NCI-H1048 (cell line): ENCODE measurements at places on chromosomes 16 and 17.

DNA sequence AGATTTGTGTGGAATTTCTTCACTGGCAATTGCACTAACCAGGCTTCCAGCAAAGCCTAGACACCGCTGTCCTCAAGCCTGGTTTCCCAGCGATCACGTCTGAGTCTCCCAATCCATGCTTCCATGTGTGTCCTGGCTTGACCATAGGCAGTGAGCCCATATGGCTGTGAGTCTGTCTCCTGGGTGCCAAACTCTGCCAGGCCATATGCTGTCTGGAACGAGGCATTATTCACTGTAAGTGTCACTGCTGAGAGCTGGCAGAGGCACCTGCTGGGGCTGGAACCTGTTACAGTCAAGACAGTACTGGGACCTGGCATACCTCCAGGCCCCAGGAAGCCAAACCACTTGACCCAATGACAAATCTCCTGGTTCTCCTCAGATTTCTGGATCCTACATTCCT lies 60.4 kb downstream of the HS3ST2 start:
- DNase-seq: no peak

DNA sequence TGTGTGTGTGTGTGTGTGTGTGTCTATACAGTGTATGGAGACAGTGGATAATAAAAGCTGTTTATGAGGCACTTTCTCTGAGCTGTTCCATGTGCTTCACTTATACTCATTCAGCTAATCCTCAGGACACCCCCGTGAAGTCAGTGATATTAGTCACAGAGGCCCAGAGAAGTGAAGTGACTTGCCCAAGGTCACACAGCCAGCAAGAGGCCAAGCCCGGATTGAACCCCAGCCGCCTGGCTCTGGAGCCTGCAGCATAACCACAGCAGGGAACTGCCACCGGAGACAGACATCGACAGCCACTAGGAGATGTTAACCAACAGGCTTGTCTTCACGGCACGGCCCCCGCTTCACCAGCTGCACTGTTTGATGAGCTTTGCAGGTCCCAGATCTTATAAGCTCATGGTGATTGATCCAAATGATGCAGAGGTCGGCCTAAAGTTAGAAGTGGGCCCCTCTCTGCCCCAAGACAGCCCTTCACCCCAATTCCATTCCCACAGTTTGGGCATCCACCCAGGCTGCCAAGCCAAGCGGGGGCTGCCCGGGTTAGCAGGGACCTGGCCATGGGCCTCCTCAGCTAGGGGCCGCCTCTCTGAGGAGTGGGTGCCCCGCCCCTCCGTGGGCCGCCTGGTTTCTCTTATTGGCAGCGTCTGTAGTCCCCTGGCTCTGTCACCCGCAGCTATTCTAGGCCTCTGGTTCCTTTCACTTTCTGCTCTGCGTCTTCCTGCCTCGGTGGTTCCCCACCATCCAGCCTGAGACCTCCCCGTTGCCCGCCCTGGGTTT lies 30.9 kb downstream of the SOCS1 start:
- no peak for DNase-seq

DNA sequence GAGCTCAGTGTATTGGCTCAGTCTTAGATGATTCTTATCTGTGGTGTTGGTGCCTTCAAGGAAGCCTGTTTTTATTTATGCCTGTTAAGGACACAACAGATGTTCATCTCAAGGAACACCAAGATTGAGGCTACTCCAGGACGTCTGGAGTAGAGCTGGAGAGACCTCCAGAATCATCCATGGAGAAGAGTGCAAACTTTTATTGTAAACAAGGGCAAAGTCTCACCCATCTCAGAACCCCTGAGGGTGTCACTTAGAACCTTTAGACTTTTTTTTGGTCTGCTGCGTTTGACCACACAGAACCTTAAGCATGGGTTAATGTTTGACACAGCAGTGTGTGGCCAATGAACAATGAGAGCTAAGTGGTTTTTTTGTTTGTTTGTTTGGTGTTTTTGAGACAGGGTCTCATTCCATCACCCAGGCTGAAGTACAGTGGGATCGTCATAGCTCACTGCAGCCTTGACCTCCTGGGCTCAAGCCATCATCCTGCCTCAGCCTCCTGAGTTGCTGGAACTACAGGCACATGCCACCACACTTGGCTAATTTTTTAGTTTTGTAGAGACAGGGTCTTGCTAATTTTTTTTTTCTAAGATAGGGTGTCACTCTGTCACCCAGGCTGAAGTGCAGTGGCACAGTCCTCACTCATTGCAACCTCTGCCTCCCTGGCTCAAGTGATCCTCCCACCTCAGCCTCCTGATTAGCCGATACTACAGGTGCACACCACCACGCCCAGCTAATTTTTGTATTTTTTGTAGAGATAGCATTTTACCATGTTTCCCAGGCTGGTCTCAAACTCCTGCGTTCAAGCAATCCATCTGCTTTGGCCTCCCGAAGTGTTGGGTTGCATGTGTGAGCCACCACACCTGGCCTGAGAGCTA lies 16.3 kb downstream of the SLC47A1 start:
- DNase-seq: no peak

- no peak for DNase-seq
These were observed 10.5 kb downstream of the DBNDD1 start for GRCh38 chr16:90008708-90009145.

DNA sequence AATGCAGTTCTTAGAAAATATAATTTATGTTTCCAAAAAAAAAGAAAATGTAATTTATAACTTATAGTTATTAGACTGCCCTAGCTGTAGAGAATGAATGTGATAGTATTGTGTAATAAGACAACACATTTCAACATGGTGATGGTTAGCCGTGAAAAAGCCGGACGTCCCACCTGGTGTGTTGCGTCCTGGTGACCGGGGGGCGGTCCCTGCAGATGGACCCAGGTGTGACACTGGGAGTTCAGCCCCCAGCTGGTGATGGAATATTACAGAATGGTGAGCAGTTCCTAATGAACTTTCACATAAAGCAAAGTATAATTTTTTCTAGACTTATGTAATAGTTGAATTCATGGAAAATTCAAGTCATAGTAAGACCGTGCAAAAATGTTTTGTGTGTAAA lies 132.8 kb downstream of the LAT start:
- no peak for DNase-seq

DNA sequence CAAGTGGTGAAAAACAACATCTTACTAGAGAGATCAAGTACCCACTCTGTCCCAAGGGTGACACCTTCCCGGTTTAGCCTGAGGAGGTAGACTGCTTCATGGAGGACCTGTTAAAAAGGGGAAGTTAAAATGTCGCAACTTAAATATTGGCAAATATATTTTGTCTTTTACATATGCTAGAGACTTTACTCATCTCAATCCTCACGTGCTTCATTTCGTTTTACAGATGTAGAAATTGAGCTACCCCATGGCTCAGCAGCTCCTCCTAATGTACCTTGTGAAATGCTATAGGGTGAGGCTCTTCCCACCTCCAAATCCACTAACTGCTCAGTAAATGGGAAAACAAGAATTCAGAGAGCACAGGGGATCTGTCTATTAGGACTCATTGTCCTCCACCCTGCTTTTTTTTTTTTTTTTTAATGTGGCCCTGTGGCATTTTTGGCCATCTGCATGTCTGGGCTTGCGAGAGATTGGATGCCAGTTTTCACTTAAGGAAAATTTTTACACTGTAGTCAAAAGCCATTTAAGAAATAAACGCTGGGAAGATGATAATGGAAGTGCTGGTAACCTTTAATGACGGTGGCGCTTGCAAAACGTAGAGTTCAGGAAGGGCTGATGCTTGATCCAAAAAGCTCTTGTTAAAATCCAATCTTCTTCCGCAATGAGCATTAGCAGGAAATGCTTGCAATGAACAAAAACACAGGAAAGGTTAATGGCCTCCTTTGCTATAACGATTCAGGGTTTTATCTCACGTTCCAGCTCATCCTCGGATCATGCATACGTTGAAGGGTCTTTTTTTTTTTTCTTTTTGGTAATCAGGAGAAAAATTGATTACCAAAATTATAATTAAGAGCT lies 39.8 kb downstream of the HSBP1 start:
- no peak for DNase-seq

- no peak for DNase-seq
These were observed 114.2 kb downstream of the METRNL start for GRCh38 chr17:83193336-83194185.

DNA sequence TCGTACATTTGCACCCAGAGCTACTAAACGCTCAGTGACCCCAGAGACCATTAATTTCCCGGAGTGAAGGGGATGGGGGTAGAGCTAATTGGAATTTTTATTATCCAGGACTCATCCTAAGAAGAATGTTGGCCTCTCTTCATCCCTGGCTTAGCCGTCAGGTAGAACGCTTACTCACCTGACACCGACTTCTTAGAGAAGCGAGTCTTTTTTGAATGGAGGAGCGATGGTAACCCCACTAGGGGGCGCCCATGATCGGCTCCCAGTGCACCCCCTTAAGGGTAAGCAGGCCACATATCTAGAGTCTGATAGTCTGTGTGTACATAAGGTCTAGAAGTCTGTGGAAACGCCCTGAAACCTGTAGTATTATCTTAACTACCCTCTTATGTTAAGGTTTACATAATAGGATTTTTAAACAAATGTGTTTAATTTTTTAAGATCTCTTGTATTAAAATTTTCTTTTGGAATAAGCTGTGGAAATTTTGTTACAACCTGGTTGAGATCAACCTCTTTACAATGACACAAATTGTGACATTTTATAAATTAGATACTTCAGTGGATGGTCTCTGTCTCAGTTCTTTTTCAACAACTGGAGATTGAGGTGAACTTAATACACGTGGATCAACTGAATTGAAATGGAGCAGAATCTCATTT lies 229.8 kb downstream of the CPPED1 start:
- DNase-seq: no peak

DNA sequence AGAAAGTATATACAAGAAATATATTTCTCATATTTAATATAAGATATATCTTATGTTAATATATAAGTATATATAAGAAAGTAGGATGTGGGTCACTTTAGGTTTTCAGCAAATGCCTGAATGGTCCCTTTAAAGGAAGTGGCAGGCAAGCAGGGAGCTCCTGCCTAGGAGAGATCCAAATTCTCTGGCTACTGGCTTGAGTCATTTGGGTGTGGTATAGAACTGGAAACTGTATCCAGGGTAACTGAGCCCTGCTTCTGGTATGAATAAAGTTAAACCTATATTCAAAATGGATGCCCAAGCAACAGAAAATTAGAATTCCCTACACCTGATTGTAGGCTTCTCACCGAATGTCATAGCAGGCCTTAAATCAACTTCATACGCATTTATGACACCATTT lies 144.4 kb downstream of the ZNF18 start:
- DNase-seq: no peak

- no peak for DNase-seq
These were observed 1496.5 kb upstream of the GOT2 start for GRCh38 chr16:60230666-60231065.

GRCh38 chr16:30046178-30046577 lies 15.1 kb upstream of the TLCD3B start:
- no peak for DNase-seq

DNA sequence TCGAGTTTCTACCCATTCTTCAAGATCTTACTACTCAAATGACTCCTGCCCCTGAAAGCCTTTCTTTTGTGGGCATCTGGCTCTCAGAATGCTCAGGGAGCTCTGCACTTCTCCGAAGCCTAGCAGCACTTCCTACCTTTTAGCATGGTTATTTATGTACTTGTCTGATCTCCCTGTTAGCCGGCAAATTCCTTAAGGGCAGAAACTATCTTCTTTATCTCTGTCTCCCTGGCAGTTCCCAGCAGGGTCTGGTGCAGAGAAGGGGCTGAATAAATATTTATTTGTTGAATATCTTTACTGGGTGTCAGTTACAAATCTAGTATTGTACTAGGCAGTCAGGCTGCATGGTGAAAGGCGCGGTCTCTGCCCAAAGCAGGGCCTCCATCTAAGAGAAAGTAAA lies 30.7 kb downstream of the TMEM132E start:
- no peak for DNase-seq

- no peak for DNase-seq
These were observed 561.2 kb upstream of the C16orf82 start for GRCh38 chr16:26505496-26505895.

GRCh38 chr16:83215406-83216001 lies 588.7 kb downstream of the CDH13 start:
- no peak for DNase-seq

GRCh38 chr16:88698646-88699045 lies 7.6 kb downstream of the RNF166 start:
- no peak for DNase-seq

- no peak for DNase-seq
These were observed 3.3 kb downstream of the MT1H start for GRCh38 chr16:56672761-56673536.

GRCh38 chr16:50553182-50553710 lies 5.0 kb downstream of the NKD1 start:
- no peak for DNase-seq

DNA sequence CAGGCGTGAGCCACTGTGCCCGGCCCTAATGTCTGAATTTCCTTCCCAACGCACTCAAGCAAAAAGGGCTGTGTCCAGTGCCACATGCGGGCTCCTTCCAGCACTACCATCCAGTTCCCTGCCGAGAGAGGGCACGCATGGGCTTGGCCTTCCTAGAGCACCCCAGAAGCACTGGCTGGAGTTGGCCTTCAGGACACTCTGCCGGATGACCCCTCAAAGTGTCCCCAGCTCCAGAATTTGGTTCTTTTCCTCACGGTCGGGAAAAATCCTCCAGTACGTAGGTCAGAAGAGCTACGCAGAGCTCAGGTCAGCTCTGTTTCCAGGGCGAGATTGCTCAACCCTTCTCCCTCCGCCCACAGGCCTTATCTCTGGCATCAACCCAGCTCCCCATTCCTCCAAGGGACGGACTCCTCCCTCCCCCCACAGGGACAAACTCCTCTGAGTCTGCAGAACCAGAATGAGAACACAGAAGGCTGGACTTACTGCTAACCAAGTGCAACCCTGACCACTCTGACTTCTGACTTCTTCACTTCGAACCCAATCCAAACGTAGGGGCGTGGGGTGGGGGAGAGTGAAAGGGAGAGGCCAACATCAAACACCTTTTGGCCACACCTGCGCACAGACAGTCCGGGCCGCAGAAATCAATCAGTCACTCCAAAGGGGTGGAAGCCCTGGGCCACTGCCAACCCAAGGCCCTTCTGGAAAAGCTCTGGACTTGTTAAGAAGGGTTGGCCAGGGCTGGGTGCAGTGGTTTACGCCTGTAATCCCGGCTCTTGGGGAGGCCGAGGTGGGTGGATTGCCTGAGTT lies 3.6 kb downstream of the CDC42EP4 start:
- no peak for DNase-seq

GRCh38 chr17:45091778-45092425 lies 30.8 kb downstream of the NMT1 start:
- DNase-seq: no peak

DNA sequence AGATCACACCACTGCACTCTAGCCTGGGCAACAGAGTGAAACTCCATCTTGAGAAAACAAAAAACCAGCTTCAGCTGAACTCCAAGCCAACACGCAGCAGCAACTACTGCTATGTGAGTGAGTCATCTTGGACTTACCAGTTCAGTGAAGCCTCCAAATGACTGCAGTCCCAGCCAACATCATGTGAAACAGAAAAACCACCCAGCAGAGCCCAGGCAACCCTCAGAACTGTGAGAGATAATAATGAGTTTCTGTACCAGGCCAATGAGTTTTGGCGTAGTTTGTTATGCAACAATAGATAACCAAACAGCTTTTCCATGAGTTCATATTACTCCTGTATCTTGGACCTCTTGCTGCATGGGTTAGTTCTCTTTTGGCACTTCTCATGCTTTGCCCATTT lies 23.3 kb downstream of the PHF12 start:
- DNase-seq: no peak
